Activated CD4-positive, CD25-positive, alpha-beta regulatory T cell treated with anti-CD3 and anti-CD28 coated beads, Interleukin-2, amount 50 U/mL, for 24 hours (primary cell): ENCODE measurements at places on chromosomes 4 and X.
A peak's percentile ranks its signal among the peaks of the same experiment; 100 is the strongest.

GRCh38 chr4:1469043-1469442, 62.8 kb upstream of the NKX1-1 start:
- no peak for ATAC-seq

DNA sequence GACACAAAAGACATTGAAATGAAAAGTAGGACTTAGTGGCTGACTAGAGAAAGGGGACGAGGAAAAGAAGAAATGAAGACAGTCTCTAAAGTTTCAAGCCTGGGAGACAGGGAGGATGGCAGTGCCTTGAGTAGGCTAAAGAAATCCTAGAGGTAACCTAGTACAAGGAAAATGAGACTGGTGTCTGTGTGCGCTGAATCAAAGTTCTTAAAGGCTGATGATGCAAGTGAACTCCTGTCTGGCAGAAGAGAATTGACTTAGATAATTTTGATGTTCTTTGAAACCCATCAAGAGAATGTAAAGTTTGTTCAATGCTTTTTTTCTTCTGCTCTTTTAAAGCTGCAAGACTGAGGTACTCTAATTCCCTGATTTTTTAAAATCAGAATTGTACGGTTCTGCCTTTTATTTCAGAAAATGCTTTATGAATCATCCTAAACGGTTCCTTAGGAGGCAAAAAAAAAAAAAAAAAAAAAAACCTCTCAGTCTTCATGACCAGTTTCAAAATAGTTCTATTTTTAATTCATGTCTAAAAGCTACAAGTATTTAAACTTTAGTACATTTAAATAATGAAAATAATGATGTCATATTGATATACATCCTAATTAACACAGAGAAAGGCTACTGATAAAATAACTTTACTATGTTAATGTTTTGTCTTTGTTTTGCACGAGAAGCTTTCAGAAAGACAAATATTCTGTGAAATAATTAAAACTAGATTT, 189.8 kb downstream of the PPP3CA start:
- ATAC-seq, result no peak

- no peak for ATAC-seq
These were observed 60.1 kb downstream of the CCSER1 start for GRCh38 chr4:90187148-90187884.

DNA sequence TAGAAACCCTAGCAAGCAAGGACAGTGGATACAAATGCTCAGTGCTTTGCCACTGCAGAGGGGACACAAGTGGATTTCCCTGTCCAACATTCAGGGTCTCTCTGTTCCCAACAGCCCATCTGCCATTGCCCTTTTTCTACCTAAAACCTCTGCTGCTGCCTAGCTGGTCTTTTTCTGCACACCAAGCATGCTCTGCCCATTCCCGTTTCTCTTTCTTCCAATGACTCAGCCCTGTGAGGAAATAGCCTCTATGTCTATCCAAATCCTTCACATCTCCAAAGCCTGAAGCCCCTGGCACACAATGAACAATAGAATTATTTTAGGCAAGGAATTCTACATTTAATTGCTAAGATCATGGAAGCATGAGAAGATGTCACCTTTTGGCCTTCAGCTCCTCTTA, 5.7 kb upstream of the AMELX start:
- ATAC-seq, result no peak

GRCh38 chrX:119685225-119686066, 7.5 kb downstream of the SEPTIN6 start:
- ATAC-seq, result peak; percentile 60

- peak; percentile 58 for ATAC-seq
These were observed 12.7 kb upstream of the PAQR3 start for GRCh38 chr4:78951862-78952472.

- ATAC-seq, result peak; percentile 79
These were observed 89.3 kb upstream of the STX18 start for GRCh38 chr4:4631150-4631549.

GRCh38 chr4:108168671-108169523, at the start of gene LEF1:
TSS of gene LEF1 (minus strand) at chr4:108168932. CDS start at chr4:108167767, 1,165 bp downstream.
- peak; percentile 33 for ATAC-seq

DNA sequence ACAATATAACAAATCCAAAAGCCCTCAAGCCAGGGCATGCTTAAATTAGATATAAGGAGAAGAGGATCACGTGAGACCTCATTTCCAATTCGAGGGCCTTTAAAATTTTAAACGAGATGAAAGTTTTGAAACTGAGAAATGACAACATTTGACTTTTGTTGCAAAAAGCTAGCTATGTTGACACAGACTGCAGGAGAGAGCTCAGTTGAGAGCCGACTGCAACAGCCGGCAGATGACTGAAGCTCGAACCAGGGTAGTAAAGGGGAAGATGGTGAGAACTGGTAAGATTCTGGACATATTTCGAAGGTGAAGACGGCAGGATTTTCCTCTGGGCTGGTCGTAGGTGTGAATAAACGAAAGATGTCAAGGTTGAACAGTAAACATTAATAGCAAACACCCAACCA, 773 bp downstream of the PRMT9 start:
- no peak for ATAC-seq

- no peak for ATAC-seq
These were observed 24.8 kb upstream of the RNF4 start for GRCh38 chr4:2443956-2444740.
